CD4-positive, alpha-beta T cell treated with Interleukin-10 for 1 hour (primary cell): ENCODE measurements at places on chromosomes 13 and 19.
A peak's percentile ranks its signal among the peaks of the same experiment; 100 is the strongest.

DNA sequence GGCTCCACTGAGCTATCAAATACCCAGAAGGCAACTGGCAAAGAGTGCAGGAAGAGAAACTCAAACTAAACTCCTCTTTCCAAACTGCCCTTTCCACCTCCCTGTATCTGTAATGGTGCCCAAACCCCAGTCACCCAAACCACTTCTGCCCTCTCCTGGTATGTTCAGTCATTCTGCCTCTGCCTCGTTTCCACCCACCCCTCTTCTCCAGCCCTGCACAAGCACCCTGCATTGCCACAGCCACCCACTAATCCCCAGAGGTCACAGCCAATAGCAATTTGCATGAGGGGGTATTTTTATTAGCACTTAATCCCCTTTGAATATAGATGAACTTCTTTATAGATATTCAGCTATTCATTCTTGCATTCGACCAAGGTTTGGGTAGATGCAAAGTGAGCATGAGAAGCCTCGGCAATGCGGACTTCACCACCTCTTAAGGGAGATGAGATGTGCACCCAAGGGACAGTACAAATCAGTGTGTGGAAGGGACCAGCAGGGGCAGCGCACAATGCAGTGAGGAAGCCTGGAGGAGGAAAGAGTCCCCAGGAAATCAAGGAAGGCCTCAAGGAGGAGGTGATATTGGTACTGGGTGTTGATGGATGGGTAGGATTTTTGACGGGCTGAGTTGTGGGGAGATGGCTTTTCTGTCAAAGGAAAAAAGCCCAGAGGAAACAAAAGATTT, 12.4 kb downstream of the TMEM272 start:
- DNase-seq, result peak; percentile 77

- peak; percentile 12 for DNase-seq
These were observed 38.0 kb upstream of the DOCK9 start for GRCh38 chr13:99015606-99016490.

- DNase-seq, result no peak
These were observed 41.6 kb upstream of the SPRY2 start for GRCh38 chr13:80382576-80382975.

- DNase-seq, result no peak
These were observed 1319.2 kb upstream of the SLC10A2 start for GRCh38 chr13:104385404-104385803.

DNA sequence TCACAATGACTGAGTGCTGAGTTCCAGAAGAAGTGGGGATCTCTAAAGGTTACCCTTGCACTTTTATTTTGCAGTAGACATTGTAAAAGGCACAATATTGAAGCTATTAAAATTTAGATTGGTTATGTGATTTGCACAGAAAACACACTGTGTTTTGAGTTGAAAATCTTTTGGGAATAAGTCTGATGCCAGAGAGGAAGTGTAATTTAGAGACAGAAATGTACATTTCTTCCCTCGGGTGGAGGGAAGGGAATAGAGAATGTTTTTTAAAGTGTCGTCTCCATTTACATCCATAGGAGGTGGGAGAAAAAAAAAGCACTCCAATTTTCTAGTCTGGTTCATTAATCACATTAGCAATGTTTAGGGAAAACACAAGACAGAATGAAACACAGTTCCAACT, 465.8 kb downstream of the OLFM4 start:
- no peak for DNase-seq

GRCh38 chr19:33806434-33806881, 9.8 kb downstream of the KCTD15 start:
- DNase-seq, result peak; percentile 12

DNA sequence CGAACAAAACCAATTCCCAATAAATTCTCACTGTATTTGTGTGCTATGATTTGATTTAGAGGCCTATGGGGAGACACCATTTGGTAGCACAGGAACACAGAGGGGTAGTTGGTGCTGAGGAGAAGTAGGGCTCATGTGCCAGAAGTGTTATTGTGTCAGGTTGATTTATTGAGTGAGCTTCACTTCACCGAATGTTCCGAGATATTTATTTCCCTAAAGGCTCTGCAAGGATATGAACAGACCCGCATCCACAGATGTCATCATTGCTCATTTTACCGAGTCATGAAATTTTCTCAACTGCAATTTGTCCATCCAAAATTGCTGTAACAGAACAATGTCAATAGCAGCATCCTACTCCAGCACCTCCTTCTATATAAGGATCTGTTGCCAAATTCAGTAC, 69.5 kb downstream of the DACH1 start:
- no peak for DNase-seq

GRCh38 chr13:34765446-34766180, 176.5 kb upstream of the NBEA start:
- no peak for DNase-seq

DNA sequence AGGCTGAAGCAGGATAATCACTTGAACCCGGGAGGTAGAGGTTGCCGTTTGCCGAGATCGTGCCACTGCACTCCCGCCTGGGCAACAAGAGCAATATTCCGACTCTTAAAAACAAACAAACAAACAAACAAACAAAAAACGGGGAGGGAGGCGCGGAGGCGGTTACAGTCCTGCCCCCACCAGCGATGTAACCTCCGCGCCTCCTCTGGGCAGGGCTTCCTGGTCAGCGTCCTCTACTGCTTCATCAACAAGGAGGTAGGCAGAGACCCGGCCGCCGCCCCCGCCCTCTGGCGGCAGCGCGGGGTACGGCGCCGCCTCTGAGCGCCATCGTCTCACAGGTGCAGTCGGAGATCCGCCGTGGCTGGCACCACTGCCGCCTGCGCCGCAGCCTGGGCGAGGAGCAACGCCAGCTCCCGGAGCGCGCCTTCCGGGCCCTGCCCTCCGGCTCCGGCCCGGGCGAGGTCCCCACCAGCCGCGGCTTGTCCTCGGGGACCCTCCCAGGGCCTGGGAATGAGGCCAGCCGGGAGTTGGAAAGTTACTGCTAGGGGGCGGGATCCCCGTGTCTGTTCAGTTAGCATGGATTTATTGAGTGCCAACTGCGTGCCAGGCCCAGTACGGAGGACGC, 10.2 kb downstream of the SNRPD2 start:
- peak; percentile 91 for DNase-seq

DNA sequence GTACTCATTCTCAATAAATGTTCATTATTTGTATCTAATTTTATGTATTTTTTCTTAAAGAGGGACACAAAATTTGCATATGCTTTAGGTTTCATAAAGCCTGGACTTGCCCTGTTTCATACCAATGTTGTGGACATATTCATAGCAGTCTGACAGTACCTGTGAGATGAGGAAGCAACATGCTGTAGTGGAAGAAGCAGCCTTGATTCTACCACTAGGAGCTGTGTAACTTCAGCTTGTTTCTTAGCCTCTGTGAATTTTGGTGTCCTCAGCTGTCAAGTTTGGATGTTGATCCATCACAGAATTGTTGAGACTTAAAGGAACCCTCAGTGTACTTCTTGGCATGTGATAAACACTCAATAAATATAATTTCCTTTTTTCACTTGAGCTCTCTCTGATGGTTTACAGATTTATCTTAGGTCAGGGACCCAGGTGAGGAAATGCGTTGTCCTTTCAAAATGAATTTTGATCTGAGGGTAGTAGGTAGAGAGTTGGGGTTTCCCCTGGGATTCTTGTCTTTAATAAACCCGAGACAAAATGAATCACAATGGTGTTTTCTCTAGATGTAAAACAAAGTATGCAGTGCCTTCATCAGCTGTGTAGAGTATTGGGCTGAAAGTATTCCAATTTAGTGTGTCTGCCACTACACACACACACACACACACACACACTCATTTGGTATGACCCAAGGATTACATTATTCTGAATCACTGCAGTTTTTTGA, 152.1 kb downstream of the KCNRG start:
- DNase-seq, result no peak

- DNase-seq, result no peak
These were observed 471 bp upstream of the ERVK3-1 start for GRCh38 chr19:58304748-58305064.

GRCh38 chr13:79847882-79848592, 367.1 kb downstream of the NDFIP2 start:
- DNase-seq, result no peak

- no peak for DNase-seq
These were observed 97.9 kb upstream of the MBNL2 start for GRCh38 chr13:97124206-97124605.

DNA sequence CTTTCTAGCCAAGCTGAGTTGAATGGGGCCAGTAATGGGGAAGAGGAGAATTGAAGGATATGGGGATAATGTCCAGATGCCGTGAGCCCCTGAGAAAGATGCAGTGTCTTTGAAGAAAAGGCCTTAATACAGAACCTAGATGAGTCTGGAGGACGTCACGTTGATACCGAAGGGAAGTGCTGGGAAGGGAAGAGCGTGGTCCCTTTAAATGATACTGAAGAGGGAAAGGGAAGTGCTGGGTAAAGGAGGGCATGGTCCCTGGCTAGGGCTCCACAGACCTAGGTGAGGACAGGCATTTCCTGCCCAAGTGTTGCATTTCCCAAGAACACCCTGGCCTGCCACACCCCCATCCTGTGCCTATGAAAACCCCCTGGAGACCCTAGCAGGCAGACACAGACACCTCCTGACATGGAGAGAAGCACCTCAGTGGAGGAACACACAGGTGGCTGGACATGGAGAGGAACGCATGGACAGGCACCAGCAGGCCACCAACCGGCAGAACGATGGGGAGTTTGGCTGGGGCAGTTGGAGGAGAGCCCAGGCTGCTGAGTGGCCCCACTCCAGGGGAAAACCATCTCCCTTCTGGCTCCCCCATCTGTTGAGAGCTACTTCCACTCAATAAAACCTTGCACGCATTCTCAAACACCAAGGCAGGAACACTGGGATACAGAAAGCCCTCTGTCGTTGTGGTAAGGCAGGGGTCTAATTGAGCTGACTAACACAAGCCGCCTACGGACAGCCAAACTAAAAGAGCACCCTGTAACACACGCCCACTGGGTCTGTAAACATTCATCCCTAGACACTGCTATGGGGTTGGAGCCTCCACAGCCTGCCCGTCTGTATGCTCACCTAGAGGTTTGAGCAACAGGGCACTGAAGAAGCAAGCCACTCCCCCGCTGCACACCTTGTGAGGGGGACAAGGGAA, 34.9 kb upstream of the POMP start:
- DNase-seq, result no peak

DNA sequence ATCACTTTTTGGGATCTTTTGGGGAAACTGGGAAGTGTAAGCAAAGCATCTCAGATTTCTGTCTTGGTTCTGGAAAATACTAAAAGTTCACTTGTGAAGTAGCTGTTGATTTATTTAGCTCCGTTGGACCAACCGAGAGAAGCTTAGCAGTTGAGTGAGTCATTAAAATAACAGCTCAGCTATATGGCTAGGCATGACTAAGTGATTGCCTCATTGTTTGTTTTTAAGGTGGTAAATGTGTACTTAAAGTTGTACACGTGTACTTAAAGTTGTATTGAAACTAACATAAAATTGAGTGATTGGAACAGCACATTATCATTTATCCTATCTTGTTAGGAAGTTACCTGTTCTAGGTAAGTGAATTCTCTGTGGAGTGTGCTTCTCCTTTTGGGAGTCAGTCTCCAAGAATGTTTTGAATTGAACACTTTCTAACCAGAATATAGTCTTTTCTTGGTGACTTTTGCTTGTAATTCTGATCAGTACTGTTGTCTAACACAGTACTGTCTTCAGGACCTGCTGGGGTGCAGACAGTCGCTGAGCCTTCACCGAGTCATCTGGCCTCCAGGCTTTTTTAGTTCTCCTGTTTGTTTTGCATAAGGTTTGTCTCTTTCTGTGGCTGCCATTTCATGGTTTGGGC, 2.9 kb upstream of the DCUN1D2 start:
- DNase-seq, result peak; percentile 10

DNA sequence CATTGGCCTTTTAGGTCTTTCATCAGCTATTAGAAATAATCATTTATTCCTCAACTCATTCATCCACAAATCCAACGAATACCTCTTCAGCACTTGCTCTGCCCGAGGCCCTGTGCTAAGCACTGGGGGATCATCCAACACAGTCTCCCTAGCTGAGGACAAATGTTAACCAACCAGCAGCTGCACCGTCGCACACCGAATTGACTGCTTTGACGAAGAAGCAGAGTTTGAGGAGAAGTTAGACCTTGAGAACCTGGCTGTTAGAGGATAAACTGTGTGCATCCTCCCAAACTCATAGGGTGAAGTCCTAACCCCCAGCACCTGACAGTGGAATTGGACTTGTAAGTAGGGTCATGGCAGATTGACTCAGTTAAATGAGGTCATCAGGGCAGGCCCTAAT, 170.9 kb downstream of the USP12 start:
- DNase-seq, result no peak

GRCh38 chr19:18677156-18677555, 6.3 kb upstream of the CRTC1 start:
- DNase-seq, result no peak

GRCh38 chr13:22144806-22145205, 473.9 kb downstream of the FGF9 start:
- no peak for DNase-seq

DNA sequence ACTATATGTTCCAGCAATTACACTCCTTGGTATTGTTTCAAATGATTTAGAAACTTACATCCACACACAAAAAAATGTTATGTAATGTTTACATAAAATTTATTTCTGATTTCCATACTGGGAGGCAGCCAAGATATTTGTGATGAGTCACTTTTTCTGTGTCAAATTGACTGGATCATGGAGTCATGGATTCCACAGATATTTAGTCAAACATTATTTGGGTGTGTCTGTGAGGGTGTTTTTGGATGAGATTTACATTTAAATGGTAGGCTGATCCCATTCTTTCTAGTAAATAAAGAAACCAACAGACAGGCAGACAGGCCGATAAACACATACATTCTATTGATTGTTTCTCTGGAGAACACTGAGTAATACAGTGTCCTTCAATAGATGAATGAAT, 562.8 kb downstream of the SLITRK6 start:
- no peak for DNase-seq

GRCh38 chr19:55098716-55099556, 18.5 kb downstream of the PPP1R12C start:
- DNase-seq, result no peak

- DNase-seq, result no peak
These were observed 66.5 kb downstream of the EFNB2 start for GRCh38 chr13:106468744-106469590.

DNA sequence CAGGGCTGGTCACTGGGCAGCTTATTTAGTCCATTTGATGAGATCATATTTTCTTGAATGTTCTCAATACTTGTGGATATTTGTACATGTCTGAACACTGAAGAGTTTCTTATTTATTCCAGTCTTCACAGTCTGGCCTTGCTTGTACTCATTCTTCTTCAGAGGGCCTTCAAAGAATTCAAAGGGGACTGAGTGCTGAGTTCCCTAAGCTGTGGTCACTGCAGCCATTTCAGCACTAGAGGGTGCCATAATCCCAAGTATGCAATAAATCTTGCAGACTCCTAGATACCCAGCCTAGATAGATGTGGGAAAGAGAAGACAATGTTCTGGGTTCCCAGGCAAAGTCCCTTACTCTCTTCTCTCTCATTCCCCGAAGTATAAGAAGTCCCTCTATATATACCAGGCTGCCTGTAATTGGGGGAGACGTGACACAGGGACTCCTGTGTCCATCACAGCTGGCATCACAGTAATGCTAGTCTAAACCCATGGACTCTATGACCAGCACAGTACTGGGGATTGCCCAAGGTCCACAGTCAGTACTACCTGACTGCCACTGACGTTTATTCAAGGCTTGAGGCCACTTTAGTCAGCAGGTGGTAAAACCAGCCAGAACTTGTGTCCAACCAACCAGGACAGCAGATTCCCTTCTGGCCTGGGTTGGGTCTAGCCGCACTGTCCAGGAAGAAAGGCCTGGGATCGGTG, 8.9 kb upstream of the VN1R1 start:
- DNase-seq, result peak; percentile 60
